ENCODE measurements at places on chromosomes 12 and 14.

GRCh38 chr12:105858981-105859710 lies 279.6 kb downstream of the NUAK1 start:
- no peak for DNase-seq

GRCh38 chr12:116525418-116526001 lies 33.7 kb upstream of the MAP1LC3B2 start:
- DNase-seq, result no peak

GRCh38 chr12:115402443-115403180 lies 718.6 kb upstream of the TBX3 start:
- no peak for DNase-seq

DNA sequence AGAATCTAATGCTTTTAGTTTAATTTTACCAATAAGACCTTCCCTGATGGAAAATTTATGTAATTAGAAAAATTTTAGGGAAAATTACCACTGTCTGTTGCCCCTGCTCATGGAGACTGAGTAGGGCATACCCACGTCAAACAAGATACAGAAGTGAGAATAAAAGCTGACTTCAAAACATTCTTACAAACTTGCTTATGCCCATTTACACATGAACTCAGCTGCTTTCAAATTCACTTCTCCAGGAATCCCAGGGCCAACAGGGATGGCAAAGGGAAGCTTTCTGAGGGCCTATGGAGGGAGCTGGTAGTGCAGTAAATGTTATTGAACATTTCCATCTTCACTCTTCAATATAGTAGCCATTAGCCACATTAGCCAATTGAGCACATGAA lies 4.8 kb upstream of the NINJ2 start:
- DNase-seq, result no peak

DNA sequence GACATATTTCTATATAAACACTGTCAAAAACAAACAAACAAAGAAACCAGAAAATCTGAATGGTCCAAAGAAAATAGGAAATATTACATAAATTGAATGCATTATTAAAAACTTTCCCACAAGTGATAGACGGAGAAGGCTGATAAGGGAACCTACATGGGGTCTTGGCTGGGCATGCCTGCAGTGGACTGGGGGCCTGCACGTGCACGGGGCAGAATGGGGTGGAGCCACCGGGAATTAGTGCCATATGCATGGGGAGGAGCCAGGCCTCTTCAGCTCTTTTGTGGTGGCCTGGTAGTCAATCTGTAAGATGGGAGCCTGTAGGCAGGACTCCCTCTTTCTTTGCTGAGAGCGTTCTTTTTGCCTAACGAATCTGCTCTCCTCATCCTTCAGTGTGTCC lies 1031.7 kb upstream of the FBXO33 start:
- no peak for DNase-seq

GRCh38 chr12:92721656-92722055 lies 18.9 kb downstream of the PLEKHG7 start:
- no peak for DNase-seq

DNA sequence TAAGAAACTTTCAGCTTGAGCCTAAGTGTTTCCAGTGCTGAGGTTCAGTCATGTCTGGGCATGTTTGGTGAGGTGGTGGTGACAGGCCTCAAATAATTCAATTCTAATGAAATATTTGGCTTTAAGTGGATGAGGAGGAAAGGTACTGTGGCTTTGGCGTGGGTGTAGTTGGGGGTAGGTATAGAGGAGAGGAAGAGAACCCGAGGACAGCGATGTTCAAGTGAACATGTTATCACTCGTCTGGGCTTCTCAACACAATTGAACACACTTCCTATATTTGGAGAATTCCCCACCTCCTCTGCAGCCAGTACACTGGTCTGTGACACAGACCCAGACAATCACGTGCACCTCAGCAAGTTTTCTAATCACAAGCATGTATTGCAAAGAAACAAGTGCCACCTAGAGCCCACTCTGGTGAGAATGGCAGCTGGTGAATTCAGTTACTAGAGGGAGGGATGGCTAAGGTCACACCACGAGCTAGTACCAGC lies 53.0 kb downstream of the IFNG-AS1 start:
- DNase-seq, result no peak

GRCh38 chr14:34985740-34986139 lies 2.9 kb downstream of the SRP54 start:
- no peak for DNase-seq

GRCh38 chr14:68786491-68787091 lies 6.3 kb downstream of the ZFP36L1 start:
- DNase-seq, result no peak

DNA sequence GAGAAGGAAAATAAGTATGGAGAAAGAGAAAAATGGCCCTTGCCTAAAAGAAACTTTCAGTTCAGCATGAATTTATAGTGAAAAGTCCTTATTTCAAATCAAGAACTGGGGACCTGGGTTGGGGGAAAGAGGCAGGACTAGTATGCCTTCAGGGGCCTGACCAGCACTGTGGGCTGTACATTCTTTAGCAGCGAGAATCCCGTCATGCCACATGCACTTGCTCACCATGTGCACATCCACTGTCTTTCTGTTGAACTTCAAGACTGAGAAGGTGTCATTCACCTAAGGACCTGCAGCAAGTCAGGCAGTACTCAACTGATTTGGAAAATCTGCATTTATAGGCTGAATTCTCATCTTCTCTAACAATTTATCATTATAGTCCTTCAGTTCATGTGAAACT lies 50.2 kb downstream of the RAB35 start:
- no peak for DNase-seq

- DNase-seq, result no peak
These were observed 202.9 kb upstream of the ATXN7L3B start for GRCh38 chr12:74334780-74335179.

DNA sequence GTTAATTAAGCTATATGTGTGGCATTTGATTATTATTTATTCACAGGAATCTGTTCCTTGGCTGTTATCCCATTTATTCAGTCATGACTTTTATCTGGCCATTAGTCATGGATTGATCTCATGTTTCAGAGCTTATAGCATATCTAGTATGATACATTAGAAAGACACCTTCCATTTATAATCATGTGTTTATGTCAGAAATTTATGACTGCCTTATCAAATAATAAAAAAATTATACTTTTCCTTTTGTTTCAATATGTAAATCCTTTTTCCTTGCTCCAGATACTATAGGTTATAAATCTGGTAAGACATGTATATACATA lies 248.0 kb upstream of the PDE3A start:
- DNase-seq, result no peak

DNA sequence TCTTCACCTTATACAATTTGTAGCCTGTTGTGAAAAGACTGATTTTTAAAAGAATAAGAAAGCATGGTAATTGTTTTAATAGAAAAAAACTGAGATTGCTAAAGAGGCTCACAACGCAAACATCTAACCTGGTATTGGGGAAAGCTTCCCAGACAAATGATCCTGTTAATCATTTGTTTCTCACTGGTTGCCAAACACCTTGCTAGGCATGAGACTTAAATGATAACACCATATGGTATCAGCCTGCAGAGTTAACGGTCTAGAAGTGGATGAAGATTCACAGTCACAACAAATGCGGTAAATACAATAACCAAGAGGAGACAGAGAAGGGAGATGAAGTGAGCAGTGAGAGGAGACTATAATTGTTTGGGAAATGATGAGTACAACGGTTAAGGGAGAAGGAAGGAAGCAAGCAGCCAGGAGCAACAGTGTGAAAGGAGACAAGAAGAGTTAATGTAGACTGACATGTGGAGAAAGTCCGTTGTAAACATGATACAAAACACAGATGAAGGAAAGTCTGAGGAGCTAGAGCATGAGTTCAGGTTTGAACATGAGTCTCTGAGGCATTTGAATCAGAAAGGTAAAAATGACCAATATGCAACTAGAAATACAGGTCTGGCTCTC lies 19.8 kb downstream of the GXYLT1 start:
- no peak for DNase-seq

DNA sequence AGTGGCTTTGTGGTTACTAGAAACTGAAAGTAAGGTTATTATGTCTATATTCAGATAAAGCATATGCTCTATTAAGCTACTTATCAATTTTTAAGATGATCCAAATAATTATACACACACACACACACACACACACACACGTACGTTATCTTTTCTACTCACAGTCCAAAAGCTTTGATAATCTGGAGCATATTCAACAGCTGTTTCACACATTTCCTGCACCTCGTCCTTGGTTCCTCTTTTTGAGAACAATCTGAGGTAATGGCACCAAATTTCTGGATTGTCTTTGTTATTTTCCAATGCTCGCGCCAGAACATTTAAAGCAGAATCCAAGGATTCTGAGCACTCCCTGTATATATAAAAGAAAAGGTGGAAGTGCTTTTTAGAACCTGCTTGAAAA lies 37.5 kb downstream of the ZFC3H1 start:
- no peak for DNase-seq

GRCh38 chr14:25340882-25341281 lies 290.9 kb upstream of the STXBP6 start:
- DNase-seq, result no peak

DNA sequence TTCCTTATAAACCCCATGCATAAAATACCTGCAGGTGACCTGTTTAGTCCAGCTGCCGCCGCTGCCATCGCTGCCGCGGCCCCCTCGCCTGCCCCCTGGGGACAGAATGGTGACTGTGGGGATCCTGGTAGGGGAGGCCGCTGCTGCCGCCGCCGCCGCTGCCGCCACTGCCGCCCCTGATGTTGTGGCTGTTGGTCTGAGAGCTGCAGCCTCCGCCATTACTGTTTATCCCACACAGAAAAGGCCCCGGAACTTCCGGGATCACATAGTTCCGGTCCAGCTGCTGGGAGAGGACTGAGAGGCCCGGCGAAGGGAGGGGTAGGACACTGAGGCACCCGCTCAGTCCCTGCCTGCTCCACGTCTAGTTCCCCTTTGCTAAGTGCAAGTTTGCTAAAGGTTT lies 244.9 kb downstream of the C12orf50 start:
- no peak for DNase-seq

DNA sequence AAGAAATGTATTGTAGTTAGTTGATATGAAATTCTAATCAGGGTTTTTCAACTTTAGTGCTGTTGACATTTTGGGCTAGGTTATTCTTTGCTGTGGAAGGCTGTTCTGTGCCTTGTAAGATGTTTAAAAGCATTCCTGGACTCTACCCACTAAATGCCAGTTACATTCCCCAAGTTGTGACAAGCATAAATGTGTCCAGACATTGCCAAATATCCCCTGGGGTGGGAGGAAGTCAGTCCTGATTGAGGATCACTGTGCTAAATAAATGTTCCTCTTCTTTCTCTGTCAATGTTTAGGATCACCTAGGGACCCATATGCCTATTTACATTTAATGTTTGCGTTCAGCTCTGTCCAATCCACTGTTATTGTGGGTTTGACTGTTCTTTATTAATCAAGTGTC lies 268.3 kb downstream of the TMTC2 start:
- DNase-seq, result no peak

- DNase-seq, result no peak
These were observed 60.7 kb downstream of the GALNT8 start for GRCh38 chr12:4780641-4781611.

- no peak for DNase-seq
These were observed 116.0 kb downstream of the CACNA1C start for GRCh38 chr12:2168808-2169207.

DNA sequence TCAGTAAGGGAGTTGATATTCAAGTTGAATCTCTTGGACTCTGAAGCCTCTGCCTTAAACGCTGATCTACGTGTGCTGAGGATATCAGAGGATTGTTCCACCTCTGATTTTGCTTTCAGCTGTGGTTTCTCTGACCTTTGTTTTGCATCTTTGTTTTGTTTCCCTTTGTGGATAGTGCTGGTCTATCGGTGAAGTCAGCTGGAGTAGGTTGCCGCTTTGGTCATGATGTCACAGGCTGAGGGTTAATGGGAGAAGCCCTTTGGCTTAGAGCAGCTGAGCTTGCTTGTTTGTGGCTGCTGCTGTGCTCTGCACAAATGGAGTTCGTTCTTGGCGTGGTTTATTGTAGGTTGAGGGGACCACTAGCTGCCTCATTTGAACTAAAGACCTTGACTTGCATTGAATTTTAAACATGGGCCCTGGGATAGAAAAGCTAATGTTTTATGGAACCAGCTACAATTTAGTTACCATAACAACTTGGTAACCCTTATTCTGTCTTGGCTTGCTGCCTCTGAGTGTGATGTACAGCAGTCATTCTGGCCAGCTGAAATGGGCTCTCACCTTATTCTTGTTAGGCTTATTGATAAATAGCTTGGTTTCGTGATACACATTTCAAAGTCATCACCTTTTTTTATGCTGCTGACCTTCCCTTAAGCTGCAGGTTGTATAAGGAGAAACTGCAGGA lies 284.5 kb upstream of the E2F7 start:
- DNase-seq, result no peak

DNA sequence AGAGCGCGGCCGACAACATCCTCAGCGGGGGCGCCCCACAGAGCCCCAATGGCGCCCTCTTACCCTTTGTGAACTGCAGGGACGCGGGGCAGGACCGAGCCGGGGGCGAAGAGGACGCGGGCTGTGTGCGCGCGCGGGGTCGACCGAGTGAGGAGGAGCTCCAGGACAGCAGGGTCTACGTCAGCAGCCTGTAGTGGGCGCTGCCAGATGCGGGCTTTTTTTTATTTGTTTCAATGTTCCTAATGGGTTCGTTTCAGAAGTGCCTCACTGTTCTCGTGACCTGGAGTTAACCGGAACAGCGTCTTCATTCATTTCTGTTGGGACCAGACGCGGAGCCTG lies 103.8 kb upstream of the FKBP4 start:
- peak; percentile 32 for DNase-seq

DNA sequence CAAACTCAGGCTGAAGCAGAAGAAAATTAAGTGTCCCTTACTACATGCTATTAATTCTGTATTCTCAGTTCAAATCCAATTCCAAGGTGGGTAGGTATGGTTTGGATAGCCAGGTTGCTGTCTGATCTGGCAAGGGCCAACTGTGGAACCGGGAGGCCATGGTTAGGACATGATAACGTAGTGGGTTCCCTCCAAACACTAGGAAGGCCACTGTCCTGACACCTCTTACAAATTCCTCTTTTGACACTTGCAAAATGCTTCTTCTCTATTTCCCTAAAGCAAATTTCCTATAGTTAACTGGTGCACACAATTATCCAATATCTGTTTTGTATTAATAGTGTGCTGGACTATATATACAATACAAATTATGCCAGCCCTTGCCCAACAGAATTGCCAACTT lies 70.8 kb downstream of the RNF34 start:
- no peak for DNase-seq

DNA sequence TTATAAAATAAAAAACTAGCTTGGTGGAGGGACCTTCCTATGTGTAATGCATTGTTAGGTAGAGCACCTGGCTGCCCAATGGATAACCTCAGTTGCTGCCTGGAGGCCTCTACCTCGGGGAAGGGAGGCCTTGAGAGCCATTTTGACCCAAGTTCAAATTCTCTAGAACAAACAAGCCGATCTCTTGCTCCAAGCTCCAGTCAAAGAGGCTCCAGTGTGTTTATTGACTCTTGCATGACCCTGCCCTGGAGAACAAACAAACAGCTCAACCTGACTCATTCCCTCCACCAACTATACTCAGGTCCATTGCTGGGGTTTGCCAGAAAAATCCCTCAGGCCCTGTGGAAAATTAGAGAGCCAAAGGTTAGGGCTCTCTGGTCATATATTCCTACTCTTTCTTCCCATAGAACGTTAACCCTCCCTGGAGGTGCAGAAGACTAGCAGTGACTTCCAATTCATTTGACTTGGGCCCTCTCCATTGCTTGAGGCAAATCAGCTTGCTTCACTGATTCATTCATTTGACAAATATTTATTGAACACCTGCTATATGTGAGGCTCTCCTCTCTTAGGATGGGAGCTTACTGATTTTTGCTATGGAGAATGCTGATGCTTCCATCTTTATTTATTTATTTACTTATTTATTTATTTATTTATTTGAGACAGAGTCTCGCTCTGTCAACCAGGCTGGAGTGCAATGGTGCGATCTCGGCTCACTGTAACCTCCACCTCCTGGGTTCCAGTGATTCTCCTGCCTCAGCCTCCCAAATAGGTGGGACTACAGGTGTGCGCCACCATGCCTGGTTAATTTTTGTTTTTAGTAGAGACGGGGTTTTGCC lies 73.7 kb upstream of the CISTR start:
- DNase-seq, result no peak

Measured in activated CD8-positive, alpha-beta memory T cell treated with anti-CD3 and anti-CD28 coated beads for 1 hour (primary cell).